ENCODE measurements at places on chromosomes 1 and 21.

DNA sequence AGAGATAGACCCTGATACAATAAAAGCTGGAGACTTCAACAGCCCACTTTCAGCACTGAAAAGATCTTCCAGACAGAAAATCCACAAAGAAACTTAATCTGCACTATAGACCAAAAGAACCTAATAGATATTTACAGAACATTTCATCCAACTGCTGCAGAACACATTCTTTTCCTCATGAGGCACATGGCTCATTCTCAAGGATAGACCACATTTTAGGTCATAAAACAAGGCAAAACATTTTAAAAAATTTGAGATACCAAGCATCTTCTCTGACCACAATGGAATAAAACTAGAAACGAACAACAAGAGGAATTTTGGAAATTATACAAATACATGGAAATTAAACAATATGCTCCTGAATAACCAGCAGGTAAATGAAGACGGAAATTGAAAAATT is 15.0 kb upstream of the IL20 start:
- DNase-seq: no peak

DNA sequence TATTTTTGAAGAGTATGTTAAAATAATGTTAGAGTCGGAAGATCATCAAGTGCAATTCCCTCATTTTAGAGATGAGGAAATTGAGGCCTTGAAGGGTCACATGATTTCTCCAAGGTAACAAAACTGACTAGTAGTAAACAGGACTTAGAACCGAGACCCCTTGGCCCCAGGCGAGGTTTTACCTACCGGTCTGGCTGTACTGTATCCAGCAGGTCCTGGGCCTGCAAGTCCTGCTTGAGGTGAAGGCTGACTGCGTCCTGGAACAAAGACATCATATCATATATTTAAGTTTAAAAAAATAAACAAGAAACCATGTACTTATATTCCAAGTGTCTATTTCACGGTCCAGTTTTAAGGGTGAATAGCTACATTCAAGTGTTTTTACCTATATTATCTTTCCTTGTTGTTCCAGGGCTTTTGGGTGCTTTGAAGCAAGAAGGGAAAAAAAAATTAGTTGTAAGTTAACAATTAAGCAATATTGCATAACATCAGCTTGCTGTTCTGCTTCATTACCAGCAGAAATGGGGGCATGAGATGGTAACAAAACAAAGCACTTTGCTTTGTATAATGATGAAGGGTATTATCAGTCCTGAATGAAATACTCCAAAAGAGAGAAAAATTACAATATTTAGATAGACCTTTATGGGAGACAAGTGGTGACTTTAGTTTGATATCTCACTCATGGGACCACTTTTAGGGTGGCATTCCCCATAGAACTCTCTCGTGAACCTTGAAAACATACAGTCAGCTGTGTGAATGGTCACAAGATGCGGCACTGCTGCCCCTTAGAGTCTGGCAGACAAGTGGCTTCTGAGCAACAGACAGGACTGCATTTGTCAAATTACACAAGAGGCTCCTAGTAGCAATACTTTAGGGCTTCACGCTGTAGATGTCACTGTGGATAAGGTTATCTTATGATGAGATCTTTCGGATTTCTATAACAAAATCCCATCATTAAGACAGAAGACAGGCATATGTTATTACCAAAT is 29.8 kb upstream of the CFAP298 start:
- DNase-seq: no peak

- DNase-seq: no peak
These were observed 301 bp upstream of the NUDT17 start for GRCh38 chr1:145845144-145845513.

DNA sequence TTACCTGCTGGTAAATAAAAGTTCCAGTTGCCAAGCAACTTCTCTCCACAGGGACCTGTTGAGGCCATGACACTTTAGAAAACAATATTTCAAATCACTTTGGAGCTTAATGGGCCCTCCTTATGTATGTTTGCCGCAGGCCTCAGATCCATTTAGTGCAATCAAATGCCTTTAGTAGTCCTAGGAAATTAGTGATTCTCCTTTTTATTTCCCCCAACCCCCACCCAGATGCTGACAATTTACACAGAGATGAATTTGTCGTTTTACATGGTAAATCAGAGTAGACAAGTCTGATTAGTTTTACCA is 83.6 kb downstream of the CLIC4 start:
- no peak for DNase-seq

GRCh38 chr1:210246447-210246846 is 13.9 kb downstream of the SERTAD4 start:
- no peak for DNase-seq

Data from fibroblast of skin of left biceps (primary cell).